ENCODE measurements at places on chromosomes 16 and 17.

DNA sequence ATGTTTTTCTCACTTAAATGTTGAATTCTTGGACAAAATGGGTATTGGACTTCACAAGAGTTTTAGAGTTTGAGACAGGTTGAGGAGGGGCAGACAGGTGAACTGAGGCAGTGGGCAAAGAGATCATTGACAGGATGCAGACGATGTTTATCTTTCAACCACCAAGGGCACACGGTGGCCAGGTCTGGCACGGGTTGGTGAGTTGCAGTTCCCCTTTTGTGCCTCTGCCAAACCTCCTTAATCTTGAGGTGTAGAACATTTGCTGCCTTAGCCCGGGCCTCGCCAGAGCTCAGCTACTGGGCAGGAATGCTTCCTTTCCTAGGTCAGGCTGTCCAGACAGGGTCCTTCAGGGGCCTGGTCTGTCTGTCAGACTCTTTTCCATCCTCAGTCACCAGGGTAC is 567.4 kb upstream of the SOX9 start:
- DNase-seq = no peak

DNA sequence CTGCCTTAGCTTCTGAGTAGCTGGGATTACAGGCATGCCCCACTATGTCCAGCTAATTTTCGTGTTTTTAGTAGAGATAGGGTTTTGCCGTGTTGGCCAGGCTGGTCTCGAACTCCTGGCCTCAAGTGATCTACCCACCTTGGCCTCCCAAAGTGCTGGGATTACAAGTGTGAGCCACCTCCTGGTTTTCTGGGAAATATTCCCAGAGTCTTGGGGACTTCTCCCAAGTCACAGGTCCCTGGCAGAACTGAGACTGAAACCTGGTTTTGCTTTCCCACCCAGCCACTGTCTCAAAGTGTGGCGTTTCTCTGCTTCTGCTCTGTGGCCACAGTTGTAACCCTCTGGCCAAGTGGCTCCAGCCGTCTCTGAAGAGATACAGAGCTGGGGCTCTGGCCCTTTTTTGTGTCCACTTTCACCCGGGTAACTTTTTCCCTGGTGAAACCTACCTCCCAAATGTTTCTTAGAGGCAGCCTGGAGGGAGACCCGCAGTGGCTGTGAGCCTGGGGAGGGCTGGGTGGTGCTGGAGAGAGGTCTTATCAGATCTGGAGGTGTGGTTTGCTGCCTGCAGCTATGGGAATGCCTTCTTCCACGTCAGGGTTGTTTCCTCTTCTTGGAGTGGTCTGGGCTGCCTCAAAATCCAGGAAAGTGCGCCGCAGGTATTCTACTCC is 5.1 kb downstream of the KSR1 start:
- no peak for DNase-seq

DNA sequence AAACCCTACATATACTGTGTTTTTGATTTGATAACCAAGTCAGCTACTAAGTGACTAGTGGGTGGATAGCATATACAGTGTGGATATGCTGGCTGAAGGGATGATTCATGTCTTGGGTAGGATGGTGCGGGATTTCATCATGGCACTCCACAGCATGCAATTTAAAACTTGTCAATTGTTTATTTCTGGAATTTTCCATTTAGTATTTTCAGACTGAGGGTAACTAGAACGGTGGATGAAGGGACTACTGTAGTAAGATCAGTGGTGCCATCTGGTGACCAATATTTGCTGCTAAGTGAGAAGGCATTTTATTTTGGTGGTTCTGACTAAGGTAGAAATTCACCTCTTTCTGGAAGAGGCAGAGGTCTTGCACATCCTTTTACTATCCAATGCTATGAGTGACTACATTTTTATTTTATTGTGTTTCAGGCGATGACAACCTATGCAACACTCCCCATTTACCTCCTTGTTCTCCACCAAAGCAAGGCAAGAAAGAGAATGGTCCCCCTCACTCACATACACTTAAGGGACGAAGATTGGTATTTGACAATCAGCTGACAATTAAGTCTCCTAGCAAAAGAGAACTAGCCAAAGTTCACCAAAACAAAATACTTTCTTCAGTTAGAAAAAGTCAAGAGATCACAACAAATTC is 3.1 kb downstream of the CDC6 start:
- DNase-seq = peak; percentile 91

DNA sequence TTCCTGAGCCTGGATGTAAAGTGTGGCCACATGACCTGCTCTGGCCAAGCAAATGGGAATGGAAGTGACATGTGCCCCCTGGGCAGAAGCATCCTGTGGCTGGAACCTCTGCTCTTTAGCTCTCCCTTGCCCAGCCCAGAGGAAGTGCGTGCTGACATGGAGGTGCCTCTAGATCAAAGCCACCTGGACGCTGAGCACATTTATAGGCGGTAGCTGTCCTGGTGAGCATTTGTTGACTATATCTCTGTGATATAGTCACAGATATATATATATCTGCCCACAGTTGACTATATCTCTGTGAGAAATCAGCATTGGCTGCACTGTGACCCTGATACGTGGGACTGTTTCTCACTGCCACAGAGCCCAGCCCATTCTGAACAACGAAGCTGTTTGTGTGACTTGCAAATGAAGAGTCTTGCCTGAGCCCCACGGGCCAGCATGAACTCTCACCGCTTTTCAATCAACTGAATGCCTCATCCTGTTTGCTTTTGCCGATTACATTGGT is 118.8 kb downstream of the C16orf95 start:
- DNase-seq = peak; percentile 13

DNA sequence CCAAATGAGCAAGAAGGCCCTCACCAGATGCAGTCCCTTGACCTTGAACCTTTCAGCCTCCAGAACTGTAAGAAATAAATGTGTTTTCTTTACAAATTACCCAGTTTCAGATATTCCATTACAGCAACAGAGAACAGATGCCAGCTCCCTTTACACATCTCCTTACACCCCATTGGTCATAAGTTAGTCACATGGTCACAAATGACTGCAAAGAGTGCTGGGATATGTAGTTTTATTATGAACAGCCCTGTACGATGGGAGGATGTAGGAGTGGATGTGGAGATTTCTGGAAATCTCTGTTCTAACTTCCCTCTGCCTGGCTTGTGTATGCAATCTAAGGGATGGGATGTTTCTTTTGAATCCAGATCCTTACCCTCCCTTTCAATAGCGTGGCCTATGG is 13.3 kb upstream of the RPL38 start:
- peak; percentile 52 for DNase-seq

DNA sequence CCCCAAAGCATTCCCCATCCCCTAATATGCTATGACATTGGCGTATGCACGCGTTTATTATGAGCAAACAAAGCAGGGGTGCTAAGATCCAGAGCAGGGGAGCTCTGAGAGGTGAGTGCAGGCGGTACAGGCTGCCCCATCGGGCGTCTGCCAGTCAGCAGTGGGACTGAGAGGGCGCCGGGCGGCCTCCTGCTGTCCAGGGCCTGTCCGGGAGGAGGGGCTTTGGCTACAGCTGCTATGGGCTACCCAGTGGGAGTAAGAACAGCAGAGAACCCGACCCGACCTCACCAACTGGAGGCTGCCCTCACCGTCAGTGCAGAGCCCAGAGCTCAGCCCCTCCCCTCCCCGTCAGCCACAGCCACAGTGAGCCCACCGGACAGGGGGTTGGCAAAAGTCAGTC is 18.5 kb upstream of the AATK start:
- no peak for DNase-seq

Data from fibroblast of skin of scalp (primary cell).